PC-9 (cell line): ENCODE measurements at places on chromosomes 6 and 20.

DNA sequence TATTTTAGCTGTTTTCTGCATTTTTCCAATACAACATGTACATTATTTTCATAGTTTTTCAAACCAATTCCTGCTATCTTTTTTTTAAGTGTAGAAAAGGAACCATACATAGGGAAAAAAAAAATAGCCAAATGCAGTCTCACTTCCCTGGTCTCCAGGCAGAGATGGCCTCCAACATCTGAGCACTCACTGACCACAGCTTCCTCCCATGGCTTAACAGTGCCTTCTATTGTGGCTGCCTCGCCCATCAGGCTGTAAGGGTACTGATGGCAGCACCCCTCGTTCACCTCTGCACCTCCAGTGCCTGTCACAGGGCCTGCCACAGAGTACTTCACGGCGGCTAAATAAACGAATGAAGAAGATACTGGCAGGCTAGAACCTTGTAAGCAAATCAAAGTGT, 591.1 kb downstream of the PTPRT start:
- no peak overlapping the region for H3K27ac ChIP-seq
- peaks cover 35% of the 10 kb centered on the region for H3K27me3 ChIP-seq
- no peaks in the 10 kb centered on the region for H3K4me1 ChIP-seq
- DNase-seq: no peak
- no peak overlapping the region for H3K4me3 ChIP-seq

DNA sequence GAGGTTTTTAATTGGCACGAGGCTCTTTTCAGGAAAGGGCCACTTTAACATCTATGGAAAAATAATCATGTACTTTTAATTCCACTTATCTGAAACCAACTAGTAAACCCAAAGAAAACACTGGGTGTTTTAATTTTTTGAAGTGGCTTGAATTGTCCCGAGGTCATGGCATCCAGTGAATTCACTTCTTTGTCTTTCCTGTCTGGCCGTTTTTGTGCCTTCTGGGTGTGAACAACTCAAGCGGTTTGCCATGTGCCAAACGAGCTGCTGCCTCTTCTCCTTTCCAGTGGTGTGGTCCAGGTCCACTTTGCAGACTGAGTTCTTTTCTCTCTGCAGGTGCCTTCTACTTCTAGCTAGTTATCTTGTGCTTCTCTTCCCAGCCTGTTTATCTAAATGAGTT, 117.5 kb downstream of the PLCB4 start:
- no peak for DNase-seq
- H3K4me1 ChIP-seq: no peaks in the 10 kb centered on the region
- no peak overlapping the region for H3K4me3 ChIP-seq
- no peaks in the 10 kb centered on the region for H3K27me3 ChIP-seq
- H3K36me3 ChIP-seq: no peaks in the 10 kb centered on the region

- peaks cover 11% of the 10 kb centered on the region; the same call in 1 of the 2 replicates for H3K27me3 ChIP-seq
- H3K4me1 ChIP-seq: no peaks in the 10 kb centered on the region
- DNase-seq: no peak
- no peak overlapping the region for H3K27ac ChIP-seq
These were observed 138.1 kb downstream of the FNDC1 start for GRCh38 chr6:159307246-159307790.

GRCh38 chr6:29791786-29792122, 35.9 kb upstream of the HLA-G start:
- H3K27ac ChIP-seq: peak overlapping the region; percentile 89
- peaks cover 24% of the 10 kb centered on the region for H3K4me1 ChIP-seq
- no peak for DNase-seq
- H3K36me3 ChIP-seq: no peaks in the 10 kb centered on the region; the same call in 1 of the 2 replicates
- peak overlapping the region; percentile 75 for H3K4me3 ChIP-seq

GRCh38 chr20:24469894-24470745, 691 bp downstream of the SYNDIG1 start:
- no peak for DNase-seq
- no peaks in the 10 kb centered on the region for H3K27me3 ChIP-seq
- H3K36me3 ChIP-seq: no peaks in the 10 kb centered on the region
- no peak overlapping the region for H3K27ac ChIP-seq
- H3K4me1 ChIP-seq: no peaks in the 10 kb centered on the region
- no peak overlapping the region for H3K4me3 ChIP-seq

- no peaks in the 10 kb centered on the region for H3K27me3 ChIP-seq
- H3K4me1 ChIP-seq: peaks cover 16% of the 10 kb centered on the region
- H3K27ac ChIP-seq: no peak overlapping the region
- H3K36me3 ChIP-seq: no peaks in the 10 kb centered on the region
- no peak for DNase-seq
These were observed 65.4 kb upstream of the HDDC2 start for GRCh38 chr6:125367036-125367782.
